Left renal pelvis (tissue), 4 donors: ENCODE measurements at places on chromosomes 11 and 22.

DNA sequence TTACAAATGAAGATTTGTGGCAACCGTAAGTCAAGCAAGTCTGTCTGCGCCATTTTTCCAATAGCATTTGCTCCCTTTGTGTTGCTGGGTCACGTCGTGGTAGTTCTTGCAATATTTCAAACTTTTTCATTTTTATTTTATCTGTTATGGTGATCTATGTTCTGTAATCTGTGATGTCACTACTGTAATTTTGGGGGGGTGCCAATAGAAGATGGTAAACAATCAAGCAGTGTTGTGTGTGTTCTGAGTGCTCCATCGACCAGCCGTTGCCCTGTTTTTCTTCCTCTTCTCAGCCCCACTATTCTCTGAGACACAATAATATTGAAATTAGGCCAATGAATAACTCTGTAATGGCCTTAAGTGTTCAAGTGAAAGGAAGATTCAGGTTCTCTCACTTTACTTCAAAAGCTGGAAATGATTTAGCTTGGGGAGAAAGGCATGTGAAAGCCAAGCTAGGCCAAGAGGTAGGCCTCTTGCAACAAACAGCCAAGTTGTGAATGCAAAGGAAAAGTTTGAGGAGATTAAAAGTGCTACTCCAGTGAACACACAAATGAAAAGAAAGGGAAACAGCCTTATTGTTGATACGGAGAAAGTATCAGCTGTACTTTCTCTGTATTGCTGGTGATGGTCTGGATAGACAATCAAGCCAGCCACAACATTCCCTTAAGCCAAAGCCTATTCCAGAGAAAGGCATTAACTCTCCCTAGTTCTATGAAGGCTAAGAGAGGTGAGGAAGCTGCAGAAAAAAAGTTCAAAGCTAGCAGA is 7.5 kb downstream of the ZC3H12C start:
- no peak for DNase-seq

DNA sequence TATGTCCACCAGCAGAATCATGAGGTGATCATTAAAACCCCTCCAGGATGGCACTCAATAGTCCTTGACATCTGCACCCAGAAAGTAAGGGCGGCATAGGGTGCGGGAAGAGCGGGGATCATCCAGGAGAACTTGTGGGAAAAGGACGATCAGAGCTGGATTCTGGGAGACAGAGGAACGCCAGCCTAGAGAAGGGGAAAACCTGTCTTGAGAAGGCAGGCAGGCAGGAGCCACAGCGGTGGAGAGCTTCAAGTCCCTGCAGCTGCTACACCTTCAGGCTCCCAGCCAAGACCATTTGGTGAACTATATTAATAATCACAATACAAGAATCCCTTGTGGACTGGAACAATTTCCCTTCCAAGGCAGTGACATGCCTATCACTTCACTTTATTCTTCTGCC is 134.3 kb downstream of the BUD13 start:
- DNase-seq = no peak

DNA sequence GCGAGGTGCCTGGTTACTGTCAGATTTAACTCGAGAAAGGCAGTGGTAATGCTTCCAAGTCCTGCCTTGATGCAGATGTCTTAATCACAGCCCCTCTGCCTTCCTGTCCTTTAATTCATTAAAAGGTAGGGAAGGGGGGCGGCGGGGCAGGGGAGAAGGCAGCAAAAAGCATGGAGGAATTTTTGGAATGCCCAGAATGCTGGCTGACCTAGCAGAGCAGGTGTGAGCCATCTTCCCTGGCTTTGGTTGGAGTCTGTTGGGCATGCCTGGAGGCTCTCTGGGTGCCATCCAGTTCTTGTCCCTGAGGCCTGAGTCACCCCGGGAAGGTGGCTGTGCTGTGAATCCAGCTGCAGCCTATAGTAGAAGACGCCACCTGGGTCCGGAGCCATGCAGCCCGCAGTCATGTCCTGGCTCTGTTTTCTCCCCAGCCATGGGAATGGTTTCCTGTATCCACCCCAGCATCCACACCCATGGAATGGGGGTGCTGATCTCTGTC is 15.6 kb downstream of the KIAA1671 start:
- DNase-seq = no peak

GRCh38 chr22:43185860-43186261 is 1.1 kb downstream of the TTLL12 start:
- DNase-seq = no peak

DNA sequence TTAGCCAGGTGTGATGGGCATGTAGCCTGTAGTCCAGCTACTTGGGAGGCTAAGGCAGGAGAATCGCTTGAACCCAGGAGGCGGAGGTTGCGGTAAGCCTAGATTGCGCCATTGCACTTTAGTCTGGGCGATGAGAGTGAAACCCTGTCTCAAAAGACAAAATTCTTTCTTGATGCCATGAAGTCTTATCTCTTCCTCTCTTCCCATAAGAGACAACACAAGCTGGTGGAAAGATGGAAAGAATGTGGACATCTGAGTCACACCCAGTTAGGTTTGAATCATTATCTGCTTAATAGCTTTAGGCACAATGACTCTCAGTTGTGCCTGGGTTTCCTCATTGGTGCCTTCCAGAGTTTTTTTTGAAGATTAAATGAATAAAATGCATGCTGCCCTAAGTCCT is 35.3 kb downstream of the KREMEN1 start:
- DNase-seq = no peak

DNA sequence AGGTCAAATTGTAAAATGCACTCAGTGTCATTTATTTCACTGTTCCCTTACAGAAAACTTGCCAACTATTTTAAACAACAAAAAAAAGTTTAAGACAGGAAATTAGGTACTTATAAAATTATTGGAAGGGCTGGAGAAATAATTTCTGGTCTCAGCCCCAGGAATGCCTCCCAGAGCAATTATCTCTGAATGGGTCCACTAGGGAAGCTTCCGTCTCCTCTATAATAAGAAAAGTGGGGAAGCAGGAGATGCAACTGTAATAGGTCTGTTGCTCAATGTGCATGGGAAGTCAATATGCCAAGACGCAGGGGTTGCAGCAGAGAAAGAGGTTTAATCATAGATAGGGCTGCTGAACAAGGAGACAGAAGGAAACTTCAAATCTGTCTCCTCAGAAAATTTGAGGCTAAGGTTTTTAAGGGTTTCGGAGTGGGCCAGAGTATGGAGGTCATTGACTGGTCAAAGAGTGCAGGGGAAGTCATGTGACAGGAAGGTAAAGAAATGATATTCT is 10.9 kb upstream of the RNF141 start:
- DNase-seq = no peak

DNA sequence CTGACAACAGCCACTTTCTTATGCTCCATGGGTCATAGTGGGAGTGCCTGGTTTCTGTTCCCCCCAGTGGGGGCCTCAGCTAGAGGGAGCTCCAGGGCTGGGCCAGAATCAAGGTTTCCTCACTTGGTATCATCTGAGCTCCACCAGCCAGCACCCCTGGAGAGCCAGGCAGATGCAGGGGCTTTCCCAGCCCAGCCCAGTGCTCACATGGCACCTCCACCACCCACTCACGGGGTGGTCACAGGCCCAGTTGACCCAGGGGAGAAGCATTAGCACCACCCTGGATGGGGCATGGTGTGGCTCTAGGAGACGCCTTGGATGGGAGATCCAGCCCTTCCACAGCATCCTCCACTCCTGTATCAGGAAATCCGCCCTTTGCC is 24.1 kb upstream of the WNT7B start:
- DNase-seq = no peak

DNA sequence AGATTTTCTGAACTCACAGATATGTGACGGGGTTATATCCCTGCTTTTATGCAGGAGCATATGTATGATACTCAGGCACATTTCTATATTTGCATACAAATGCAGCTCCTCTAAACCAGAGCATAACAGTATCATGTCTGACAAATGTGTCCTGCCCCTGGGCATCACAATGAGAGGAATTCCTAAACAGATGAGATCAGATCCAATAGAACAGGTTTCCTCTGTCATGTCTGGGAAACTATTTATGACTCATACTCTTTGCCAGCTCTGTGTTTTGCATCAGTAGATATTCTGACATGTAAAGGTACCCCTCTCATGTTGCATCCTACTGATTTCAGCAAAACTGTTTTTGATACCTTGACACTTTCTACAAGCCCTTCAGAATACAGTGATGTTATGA is 29.4 kb downstream of the SYT9 start:
- no peak for DNase-seq

DNA sequence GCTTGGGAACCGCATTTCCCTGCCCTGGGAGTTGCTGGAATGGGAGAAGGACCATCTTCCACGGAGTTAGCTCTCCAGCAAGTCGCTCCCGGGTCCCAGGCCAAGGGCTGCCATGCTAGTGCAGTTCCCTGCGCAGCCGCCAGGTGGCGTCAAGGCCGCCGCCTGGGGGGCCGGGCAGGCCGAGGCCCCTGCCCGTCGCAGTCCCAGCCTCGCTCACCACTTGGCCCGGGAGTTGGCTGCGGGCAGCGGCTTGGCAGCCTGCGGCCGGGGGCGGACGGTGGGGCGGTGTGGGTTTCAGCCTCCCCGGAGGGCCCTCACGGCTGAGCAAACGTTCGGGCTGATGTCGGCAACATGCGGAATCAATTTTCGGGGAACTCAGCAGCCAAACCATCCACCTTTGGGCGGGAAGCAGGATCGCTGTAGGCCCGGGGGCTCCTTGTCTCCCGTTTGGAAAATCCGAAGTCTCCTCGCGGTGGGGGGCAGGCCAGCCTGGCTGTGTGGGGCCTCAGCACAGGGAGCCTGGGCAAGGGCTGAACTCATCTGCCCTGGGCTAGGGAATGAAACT is 415.1 kb downstream of the SOX6 start:
- DNase-seq = peak; percentile 24

- DNase-seq = no peak
Observed at GRCh38 chr22:35066768-35067167, 810 bp downstream of the ISX start.

DNA sequence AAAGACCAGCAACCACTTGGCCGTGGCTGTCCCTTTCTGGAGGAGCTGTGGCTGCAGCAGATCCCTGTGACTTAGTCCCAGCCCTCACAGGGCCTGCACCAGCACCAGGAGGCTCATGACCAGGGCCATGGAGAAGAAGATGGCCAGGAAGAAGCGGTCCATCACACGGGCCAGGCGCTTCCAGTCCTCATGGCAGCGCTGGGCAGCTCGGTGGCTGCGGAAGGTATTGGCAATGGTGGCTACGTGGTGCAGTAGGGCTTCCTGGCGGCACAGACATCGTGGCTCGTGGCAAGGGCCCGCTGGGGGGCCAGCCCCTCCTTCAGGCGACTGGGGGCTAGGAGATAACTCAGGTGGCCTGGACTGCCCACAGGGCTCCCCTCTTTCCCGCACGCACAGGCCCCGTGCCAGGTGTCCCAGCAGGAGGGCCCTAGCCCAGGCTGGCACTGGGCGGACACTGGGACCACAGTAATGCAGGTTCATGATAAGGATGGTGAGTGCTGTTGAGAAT is 5.1 kb downstream of the CHRNA10 start:
- no peak for DNase-seq

GRCh38 chr11:126654886-126655806 is 299.7 kb downstream of the ST3GAL4 start:
- DNase-seq = no peak

- no peak for DNase-seq
Observed at GRCh38 chr11:70668204-70669202, 270.2 kb downstream of the CTTN start.

DNA sequence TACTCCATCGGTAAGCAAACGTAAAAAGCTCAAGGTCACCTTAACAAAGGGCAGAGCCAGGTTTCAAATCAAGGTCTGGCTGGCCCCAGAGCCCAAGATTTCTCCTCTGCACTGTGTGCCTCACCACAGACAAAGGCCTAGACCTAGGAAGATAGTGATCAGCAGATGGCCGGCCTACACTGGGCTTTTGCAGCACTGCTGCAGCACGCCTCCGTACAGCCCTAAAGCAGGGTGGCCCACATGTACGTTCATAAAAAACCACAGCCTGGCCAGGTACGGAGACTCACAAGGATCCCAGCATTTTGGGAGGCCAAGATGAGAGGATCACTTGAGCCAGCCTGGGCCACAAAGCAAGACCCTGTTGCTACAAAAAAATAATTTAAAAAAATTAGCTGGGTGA is 106.3 kb upstream of the PITPNB start:
- DNase-seq = no peak

- DNase-seq = no peak
Observed at GRCh38 chr11:46447544-46447943, 56.0 kb upstream of the CHRM4 start.

DNA sequence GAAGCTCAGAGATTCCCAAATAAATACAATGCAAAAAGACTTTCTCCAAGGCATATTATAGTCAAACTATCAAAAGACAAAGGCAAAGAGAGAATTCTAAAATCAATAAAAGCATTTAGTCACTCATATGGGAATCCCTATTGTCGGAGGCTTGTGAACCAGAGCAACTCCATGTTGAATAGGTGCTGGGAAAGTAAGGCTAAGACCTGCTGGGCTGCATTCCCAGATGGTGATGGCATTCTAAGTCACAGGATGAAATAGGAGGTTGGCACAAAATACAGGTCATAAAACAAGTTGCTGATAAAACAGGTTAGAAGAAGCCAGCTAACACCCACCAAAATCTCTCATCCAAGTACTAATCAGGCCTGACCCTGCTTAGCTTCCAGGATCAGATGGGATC is 84.5 kb downstream of the JRKL start:
- no peak for DNase-seq
